ENCODE measurements at places on chromosomes 12 and 14.

- no peak overlapping the region for H3K27ac ChIP-seq
- no peaks in the 10 kb centered on the region for H3K27me3 ChIP-seq
- DNase-seq = no peak
- H3K36me3 ChIP-seq = no peaks in the 10 kb centered on the region
Observed at GRCh38 chr14:25753130-25753529, 703.2 kb upstream of the STXBP6 start.

DNA sequence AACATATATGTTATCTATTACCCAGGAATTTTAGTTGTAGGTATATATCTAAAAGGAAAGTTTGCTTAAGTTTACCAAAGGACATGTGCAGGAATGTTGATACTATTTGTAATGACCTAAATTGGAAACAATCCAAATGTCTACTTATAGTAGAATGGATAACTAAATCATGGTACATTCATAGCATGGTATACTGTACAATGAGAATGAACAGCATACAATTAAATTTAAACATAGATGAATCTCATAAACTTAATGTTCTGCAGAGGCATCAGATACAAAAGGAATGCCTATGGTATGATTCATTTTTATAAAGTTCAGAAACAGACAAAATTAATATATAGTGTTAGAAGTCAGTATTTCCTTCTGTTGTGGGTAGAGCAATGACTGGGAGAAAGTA lies 135.4 kb downstream of the GPHN start:
- no peak overlapping the region for H3K4me3 ChIP-seq
- no peak for DNase-seq
- no peak overlapping the region for H3K27ac ChIP-seq
- H3K36me3 ChIP-seq = no peaks in the 10 kb centered on the region
- H3K27me3 ChIP-seq = no peaks in the 10 kb centered on the region

DNA sequence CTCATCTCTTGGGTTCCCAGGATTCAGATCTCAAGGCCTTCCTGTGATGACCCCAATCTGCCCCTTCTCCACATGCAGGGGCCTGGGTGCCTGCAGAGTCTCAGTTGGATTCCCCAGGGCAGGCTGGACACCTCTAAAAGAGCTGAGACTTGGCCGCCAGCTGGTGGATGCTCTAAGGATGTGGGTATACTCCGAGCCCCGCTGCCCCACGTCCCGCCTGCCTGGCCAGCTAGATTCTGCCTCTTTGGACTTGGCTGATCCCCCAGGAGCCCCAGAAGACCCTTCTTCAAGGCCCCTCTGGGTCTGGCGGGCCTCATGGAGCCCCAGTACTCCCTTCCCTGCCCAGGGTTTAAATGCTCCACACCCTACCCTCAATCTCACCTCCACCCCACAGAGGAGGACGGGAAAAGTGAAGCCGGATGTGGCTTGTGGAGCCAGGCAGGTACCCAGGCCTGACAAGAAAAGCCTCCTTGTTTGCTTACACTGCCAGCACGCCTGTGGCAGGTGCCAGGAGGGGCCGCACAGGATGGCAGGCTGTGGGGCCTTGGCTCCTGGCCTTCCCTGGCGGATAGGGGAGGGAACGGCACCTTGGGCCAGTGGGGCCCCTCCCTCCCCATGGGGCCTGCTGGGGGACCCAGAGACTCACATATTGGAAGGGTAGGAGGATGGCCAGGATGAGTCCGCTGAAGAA lies 15.1 kb downstream of the FAIM2 start:
- no peak overlapping the region for H3K4me3 ChIP-seq
- no peak overlapping the region for H3K27ac ChIP-seq
- no peaks in the 10 kb centered on the region for H3K4me1 ChIP-seq
- H3K36me3 ChIP-seq = no peaks in the 10 kb centered on the region

DNA sequence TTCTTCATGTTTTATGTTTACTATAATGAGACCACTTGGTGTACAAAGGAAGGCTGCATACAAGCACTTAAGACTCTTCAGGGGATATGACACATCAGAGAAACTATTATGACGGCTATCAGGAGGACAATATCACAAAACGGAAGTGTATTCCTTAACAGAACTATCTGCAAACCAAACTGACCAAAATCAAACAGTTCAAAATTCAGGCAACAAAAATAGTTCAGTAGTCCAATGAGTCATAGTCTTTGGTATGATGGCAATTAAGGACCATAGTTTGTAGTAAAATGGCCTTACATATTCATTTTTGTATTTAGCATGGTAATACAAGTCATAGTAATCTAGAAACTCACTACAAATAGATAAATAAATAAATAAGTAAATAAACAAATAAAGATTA lies 1638.7 kb upstream of the SEL1L start:
- H3K4me1 ChIP-seq = no peaks in the 10 kb centered on the region
- H3K27me3 ChIP-seq = no peaks in the 10 kb centered on the region
- DNase-seq = no peak

- no peaks in the 10 kb centered on the region for H3K27me3 ChIP-seq
- H3K4me3 ChIP-seq = no peak overlapping the region
- H3K27ac ChIP-seq = no peak overlapping the region
- DNase-seq = no peak
- no peaks in the 10 kb centered on the region for H3K4me1 ChIP-seq
Observed at GRCh38 chr12:87795555-87795954, 233.6 kb downstream of the C12orf50 start.

- H3K27ac ChIP-seq = no peak overlapping the region
- no peak for DNase-seq
- H3K27me3 ChIP-seq = no peaks in the 10 kb centered on the region
- no peak overlapping the region for H3K4me3 ChIP-seq
- no peaks in the 10 kb centered on the region for H3K36me3 ChIP-seq
Observed at GRCh38 chr12:108368089-108368488, 29.0 kb upstream of the CMKLR1 start.

All from heart right ventricle (tissue), 16 donors.